ENCODE measurements at places on chromosomes 12 and 14.

DNA sequence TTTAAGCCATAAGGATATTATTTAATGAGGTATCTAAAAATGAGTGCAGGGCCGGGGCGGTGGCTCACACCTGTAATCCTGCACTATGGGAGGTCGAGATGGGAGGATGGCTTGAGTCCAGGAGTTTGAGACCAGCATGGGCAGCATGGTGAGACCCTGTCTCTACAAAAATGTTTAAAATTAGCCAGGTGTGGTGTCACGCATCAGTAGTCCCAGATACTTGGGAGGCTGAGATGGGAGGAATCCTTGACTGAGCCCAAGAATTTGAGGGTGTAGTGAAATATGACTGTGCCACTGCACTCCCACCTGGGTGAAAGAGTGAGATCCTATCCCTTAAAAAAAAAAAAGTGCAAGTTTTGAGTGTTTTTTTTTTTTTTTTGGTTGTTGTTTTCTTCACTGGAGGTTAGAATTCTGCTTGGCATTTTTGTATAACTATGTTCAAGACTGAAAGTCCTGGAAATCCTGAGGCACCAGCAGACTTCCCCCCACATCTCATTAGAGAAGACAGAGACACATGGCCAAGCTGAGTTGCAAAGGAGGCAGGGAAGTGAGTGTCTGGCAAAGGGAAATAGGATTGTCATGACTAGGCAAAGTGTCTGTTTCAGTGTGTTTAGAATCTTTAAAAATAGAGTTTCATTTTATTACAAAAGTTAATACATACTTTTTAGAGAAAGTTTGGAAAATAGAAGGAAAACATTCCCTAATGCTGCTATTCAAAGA is 53.5 kb upstream of the DUSP6 start:
- no peak for DNase-seq

- DNase-seq: no peak
These were observed 345.9 kb upstream of the RGS6 start for GRCh38 chr14:71586131-71586897.

GRCh38 chr14:68261092-68261842 is 441.7 kb downstream of the RAD51B start:
- no peak for DNase-seq

DNA sequence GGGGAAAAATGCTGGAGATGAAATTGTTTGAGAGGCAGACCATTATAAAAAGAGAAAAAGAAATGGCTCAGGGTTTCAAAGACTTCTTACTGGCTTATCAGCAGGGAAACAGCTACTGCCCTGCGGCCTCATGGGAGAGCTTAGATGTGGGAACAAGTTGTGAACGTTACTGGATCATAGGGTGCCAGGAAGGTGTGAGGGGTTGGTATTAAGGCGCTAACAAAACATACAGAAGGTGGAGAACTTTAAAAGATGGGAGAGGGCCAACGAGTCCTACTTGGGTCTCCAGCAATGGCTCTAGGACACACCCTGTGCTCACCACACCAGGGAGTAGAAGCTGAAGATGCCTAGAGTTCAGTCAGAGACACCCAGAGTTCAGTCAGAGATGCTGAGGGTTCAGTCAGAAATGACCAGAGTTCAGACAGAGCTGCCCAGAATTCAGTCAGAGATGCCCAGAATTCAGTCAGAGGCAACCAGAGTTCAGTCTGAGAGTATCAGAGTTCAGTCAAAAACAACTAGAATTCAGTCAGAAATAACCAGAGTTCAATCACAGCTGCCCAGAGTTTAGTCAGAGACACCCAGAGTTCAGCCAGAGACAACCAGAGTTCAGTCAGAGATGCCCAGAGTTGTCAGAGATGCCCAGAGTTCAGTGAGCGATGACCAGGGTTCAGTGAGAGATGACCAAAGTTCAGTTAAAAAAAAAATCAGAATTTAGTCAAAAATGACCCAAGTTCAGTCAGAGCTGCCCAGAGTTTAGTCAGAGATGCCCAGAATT is 1103.6 kb downstream of the BCL11B start:
- no peak for DNase-seq

- peak; percentile 87 for DNase-seq
These were observed at the start of gene ACVR1B for GRCh38 chr12:51951199-51951842. Gene ACVR1B, plus strand, starts transcription at chr12:51951699. Its CDS starts 45 bp downstream, at chr12:51951744.

DNA sequence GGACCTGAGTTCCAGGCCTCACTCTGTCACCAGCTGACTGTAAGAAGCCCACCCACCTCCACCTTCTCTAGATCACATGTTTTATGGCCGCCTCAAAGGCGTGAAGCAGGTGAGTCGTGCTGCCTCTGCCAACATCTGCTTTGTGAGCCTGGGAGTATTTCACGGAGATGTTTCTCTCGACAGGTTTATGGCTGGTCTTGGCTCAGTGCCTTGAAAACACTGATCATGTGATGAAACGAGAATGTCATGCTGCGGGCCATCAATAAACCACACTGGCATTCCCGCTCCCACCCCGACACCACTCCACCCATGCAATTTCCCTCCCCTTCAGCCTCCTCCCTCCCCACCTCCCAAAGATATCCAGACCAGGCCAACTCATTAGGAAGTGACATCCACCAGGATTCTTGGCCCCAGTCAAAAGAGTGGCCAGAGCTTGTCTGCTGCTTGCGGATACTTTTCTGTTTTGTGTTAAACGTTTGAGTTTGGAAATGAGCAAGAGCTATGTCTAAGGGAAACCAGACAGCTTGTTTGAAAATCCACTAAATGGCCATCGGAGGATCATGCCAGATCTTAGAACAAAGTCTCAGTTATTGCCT is 53.8 kb upstream of the NTF3 start:
- no peak for DNase-seq

DNA sequence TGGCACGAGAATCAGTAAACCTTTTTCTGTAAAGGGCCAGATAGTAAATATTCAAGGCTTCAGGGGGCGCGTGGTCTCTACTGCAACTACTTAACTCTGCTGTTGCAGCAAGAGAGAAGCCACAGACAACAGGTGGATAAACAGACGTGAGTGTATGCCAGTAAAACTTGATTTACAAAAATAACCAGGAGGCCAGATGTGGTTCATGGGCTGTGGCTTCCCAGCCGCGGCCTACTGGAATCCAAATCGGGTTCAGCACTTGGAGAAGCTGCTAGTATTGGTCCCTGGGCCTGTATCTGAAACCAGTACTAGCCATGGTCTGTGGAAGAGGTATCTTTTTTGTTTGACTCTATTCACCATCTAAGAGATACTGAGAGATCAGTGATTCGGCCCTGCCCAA is 13.3 kb downstream of the PPP2R5C start:
- no peak for DNase-seq

Measured in hematopoietic multipotent progenitor cell treated with erythropoietin and hydrocortisone succinate and interleukin-3 and kit ligand, for 8 days (in vitro differentiated cells).